ENCODE measurements at places on chromosomes 7 and 10.
A peak's percentile ranks its signal among the peaks of the same experiment; 100 is the strongest.

DNA sequence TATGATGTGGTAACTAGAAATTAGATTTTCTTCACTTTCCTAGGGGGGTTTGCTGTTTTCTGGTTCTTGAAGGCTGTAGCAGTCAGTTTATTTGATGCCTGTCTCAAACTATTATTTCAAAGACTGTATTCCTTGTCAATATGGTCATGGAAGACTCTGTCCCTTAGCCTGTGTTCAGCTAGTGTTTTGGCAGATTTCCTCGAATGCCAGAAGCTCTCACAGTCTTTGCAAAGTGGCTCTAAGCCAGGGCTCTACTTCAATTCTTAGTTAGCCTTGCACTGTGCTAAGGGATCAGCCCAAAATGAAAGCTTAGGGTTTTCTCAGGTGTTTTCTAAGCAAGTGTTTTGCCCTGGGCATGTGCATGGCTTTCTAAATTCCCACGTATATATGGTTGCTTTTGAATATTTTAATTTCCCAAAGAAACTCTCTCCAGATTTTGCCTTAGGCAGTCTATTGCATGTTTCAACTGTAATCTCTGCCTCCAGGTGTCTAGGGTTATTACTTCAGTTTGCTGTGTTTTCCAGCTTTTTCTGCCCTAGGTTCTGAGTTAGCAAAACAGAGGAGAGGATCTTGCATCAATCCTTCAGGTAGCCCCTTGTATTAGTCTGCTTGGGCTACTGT, 7.2 kb upstream of the C1GALT1 start:
- DNase-seq = no peak

DNA sequence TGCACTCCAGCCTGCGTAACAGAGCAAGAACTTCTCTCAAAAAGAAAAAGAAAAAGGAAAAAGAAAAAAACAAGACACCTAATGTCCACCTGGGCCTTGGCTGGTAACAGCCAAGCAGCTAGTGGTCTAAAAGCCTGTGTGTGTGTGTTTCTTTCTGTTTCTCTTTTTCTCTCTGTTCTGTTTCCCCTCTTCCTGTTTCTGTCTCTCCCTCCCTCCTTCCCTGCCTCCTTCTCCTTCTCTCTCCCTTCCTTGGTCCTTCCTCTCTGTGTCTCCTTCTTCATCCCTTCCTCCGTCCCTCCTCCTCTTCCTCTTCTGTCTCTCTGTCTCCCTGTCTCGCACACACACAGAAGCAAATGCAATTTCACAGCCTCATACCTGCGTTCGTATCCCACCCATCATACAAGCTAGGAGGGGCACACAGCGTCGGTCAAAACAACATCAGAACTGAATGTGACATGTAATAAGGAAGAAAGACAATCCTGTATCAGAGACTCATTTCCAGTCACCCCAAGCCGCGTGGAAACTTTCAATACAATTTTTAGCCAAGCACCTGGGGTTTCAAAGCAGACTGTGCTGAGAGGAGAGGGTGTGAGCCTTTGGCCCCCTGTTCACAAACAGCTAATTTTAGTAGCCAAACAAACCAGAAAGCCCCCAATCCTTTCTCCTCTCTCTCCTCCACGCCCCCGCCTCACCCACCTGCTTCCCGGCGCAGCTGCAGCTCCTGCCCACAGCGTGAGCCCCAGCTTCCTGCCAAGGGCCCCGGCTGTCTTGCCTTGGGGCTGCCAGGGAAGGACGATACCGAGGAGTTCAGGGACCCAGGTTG, 50.2 kb upstream of the GNA12 start:
- DNase-seq = peak; percentile 38

GRCh38 chr7:22220941-22221340, 136.0 kb downstream of the RAPGEF5 start:
- DNase-seq = no peak

GRCh38 chr10:19730167-19730906, 85.9 kb upstream of the PLXDC2 start:
- no peak for DNase-seq

GRCh38 chr10:14648005-14648765, 126.5 kb downstream of the FAM107B start:
- peak; percentile 62 for DNase-seq

GRCh38 chr10:62501547-62501946, 127.4 kb downstream of the ZNF365 start:
- no peak for DNase-seq

DNA sequence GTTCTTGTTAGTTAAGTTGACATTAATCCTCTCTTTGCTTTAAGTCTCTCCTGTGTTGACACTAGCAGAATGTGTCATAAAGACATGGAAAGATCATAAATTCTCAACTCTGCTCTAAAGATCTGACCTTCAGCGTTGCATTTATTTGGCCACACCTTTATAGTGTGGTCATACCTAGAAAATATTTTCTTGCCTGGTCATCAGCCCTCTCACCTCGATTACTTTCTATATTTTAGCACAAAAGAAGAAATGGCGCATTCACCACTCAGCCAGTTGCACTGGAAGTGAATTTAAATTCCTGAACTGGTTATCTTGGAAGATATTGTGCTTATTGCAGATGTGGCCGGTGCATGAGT, 96.7 kb upstream of the PDCD4 start:
- no peak for DNase-seq

DNA sequence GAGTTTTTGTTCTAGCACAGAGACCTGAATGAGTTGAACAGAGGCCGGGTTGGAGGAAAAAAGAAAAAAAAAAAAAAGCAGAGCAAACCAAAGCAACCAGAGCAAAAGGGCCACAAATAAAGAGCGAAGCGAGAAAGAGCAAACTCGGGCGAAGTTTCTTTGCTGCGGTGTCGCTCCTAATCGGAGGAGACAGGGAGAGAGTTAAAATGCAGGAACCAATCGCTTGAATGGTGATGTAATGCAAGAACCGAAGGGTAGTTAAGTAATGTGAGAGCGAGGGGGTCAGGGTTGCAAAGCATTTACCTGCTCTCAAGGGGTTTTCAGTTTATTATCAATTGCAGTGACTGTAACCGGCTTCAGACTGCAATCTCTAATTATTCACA, 271.7 kb downstream of the TRIL start:
- DNase-seq = no peak

GRCh38 chr7:156156734-156157408, 344.6 kb upstream of the SHH start:
- DNase-seq = no peak

GRCh38 chr7:23205909-23206767, 24.3 kb downstream of the NUP42 start:
- no peak for DNase-seq

GRCh38 chr10:47282657-47283018, 17.4 kb upstream of the GDF10 start:
- no peak for DNase-seq

GRCh38 chr10:66772548-66773471, 153.0 kb upstream of the LRRTM3 start:
- no peak for DNase-seq

- no peak for DNase-seq
Observed at GRCh38 chr10:114508376-114508775, 104.1 kb upstream of the AFAP1L2 start.

DNA sequence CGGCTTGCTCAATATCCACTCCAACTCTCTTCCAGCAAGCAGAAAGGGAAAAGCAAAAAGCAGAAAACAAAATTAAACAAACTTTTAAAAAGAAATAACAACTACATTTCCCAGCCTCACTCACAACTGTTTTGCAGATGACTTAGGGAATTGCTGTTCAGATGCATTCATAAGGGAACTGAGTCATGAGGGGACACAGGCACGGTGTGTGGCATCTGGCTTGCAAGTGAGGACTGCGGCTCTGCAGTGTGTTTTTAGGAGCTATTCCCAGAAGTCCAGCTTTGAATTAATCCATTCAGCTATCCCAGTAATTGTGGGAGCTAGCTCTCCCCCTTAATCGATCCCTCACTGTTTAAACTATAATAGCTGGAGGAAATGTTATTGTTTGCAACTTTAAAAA, 30.3 kb downstream of the PTN start:
- no peak for DNase-seq

- no peak for DNase-seq
Observed at GRCh38 chr10:28200775-28201174, 102.1 kb downstream of the MPP7 start.

- no peak for DNase-seq
Observed at GRCh38 chr7:5528815-5529442, 105.3 kb upstream of the TNRC18 start.

DNA sequence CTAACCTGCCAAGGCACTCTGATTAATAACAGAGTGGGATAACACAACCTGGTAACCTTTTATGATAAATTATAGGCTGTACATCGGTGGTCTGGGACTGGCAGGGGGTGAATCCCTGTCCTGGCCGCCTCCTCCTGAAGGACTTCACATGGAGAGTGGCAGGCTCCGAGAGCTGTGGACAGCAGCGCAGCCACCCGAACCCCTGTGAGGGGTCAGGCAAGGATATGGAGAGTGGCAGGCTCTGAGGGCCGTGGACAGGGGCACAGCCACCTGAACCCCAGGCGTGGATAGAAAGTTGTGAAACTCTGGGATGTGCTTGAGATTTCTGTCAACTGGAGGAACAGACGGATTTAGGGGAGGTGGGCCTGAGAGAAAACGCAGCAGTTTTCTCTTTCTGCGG, 107.0 kb upstream of the MGMT start:
- no peak for DNase-seq

DNA sequence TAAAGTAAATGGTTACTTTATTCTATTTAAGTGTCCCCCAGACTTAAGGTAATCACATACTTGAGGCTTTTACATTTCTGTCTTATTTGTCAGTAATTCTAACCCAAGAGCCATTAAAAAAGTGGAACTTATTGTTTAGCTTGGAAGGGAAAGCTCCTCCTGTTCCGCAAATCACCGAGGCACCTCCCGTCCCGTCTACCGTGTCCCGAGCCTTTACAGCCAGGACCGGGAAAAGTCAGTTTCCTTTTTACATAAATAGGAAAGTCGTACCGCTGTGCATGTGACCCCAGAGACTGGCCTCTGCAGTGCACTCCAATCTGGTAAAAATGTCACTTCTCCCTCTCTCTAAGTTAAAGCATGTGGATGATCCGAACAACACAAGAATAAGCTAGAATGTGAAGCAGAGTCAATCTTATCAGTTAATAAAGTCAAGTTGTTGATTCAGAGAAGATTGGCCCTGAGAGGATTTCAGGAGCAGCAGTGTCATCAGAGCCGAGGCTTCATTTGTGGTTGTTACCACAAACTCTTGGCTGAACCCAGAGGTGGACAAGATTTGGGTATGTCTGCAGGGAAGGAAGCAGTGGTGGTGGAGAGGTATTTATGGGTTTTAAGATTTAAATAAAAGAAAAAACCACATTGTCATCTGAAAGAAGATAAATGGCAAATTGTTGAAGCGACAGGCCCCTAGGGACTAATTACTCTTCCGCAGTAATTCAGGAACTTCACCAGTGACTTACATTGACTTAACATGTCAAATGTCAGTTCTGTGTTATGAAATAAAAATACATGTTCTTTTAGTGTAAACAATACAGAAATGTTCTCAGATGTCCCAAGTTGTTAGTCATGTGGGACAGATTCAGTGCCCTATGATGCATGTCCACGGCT, 316.6 kb upstream of the ZNF32 start:
- DNase-seq = no peak

GRCh38 chr10:33423154-33423529, 88.7 kb upstream of the NRP1 start:
- DNase-seq = no peak

DNA sequence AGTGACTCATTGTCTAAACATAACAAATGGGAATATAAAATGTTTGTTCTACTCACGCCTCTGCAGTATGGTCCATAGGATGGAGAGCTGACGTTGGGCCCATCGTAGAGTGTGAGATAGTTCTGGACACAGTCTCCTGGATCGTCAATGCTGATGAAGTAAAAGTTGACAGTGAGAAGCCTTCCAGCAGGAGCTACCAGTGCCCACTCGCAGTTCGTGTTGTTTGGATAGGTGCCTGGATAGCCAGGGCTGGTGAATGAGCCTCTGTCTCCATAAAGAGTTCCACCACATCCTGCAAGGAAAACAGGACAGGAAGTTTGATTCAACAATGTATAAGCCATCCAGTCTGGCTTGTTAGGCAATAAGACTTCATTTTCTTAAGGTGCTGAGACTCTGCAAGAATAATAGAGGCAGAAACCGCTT, 79.6 kb downstream of the OR13A1 start:
- no peak for DNase-seq

- no peak for DNase-seq
Observed at GRCh38 chr10:116796469-116796868, 52.8 kb upstream of the ENO4 start.

- DNase-seq = no peak
Observed at GRCh38 chr10:110739811-110740271, 95.7 kb downstream of the RBM20 start.

- no peak for DNase-seq
Observed at GRCh38 chr10:84845628-84846261, 517.4 kb downstream of the CCSER2 start.

- no peak for DNase-seq
Observed at GRCh38 chr10:78617631-78618030, 451.1 kb upstream of the ZMIZ1 start.

DNA sequence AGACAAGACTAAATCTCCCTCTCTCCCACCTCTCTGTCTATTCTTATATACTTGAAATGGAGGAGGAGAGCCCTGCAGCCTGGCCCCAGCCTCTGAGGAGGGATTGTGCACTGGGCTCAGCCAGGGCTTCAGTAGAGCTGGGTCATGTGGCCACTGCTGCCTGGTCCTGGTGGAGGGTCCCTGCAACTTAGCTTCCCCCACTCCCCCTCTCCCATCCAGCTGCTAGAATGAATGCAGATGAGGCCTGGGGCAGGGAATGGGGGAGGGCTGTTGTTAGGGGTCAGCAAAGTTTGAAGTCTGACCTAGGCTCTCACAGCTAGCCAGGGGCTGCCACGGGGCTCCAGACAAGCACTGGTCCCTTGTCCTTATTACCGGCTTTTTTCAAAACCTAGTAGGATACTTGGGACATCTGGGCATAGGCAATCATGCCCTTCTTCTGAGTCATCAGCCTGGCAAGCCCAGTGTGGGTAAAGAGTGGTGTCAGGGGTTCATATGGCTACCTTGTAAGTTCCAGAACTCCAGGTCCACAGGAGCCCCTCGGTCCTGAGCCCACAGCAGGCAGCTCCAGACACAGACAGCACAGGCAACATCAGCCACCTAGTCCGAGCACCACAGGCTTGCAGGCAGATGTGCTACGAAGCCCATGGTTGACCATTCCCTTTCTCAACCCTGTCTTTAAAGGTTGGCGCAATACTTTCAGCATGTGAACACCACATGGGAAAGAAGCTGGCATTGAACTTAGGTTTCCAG, 12.8 kb upstream of the CXCL12 start:
- no peak for DNase-seq

GRCh38 chr10:126081841-126082466, 185.6 kb downstream of the FANK1 start:
- DNase-seq = no peak

GRCh38 chr10:28676968-28677887, at the start of gene BAMBI:
Gene BAMBI, plus strand, starts transcription at chr10:28677521. Its CDS starts 377 bp downstream, at chr10:28677898.
- peak; percentile 87 for DNase-seq

DNA sequence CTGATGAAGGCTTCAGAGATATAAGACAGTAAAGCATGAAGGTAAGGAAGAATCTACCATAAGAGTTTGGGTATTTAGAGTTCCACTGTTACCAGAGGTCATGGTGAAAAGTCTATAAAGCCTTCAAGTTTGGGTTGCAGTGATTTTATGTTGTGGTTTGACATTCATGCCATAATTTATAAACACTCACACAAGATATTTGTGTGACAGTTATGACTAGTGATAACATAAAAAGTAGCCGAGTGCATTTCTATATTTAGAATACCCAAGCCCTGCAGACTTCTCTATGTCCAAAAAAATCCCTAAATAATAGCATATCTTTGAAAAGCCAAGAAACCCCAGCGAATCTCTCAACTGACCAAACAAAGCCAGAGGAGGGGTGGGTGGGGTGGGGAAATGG, 229.9 kb downstream of the CXCL12 start:
- no peak for DNase-seq

- DNase-seq = no peak
Observed at GRCh38 chr7:99357701-99358490, 16.6 kb upstream of the ARPC1B start.

GRCh38 chr7:19709249-19709578, 377 bp upstream of the POLR1F start:
- no peak for DNase-seq

Measured in stimulated activated CD4-positive, alpha-beta T cell treated with anti-CD3 and anti-CD28 coated beads, Interleukin-2, amount 100 ng/mL, for 4 hours (primary cell).